ENCODE measurements at places on chromosomes 7 and 10.

DNA sequence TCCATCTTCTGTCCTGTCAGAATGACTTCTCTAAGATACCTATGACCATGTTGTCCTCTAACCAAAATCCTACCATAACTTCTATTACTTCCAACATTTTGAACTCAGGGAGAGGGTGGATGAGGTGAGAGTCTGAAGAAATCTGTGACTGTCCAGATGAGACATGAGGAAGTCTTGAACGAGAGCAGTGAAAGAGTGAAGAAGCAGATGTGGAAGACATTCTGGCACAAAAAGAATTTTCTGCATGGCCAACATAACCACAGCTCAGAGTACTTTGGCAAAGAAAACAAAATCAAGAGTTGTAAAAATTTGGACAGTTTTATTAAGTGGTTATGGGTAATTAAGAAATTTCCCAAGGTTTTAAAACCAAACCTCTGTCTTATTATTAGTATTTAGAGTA, 141.6 kb downstream of the CPEB3 start:
- no peak for DNase-seq

DNA sequence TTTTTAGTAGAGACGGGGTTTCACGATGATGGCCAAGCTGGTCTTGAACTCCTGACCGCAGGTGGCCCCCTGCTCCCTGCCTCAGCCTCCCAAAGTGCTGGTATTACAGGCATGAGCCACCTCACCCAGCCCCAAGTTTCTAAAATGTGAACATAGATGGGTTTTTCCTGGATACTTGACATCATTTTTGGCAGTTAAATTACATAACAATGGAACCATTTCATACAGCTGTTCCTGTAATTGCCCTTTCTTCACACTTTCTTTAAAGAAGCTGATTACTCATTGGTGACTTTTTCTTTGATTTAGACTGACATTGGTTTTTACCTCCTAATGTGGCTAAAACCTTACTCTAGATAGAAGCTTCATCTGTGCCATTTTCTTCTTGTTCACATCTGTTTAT, 5.9 kb downstream of the ZKSCAN1 start:
- DNase-seq, result no peak

DNA sequence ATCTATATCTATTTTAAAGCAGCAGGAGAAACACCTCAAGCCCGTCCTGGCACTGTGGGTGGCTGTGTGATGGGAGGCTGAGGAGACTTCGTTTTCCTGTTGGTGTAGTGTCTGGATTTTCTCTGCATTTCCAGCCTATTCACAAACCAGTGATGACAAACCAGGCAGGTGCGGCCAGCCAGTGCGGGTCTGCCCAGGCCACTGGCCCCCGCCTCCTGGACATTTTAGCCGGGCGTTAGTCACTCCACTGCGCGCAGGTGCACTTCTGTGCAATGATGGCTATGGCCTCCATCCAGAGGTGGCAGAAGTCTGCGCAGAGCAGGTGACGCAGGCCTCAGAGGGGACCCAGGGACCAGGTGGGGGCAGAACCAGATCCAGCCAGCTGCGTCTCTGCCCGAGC, 64.9 kb upstream of the PITRM1 start:
- DNase-seq, result no peak

GRCh38 chr7:143295870-143296269, 7.7 kb downstream of the CASP2 start:
- DNase-seq, result no peak
